Stimulated activated CD4-positive, alpha-beta T cell treated with anti-CD3 and anti-CD28 coated beads, Interleukin-1b, Interleukin-23, amount 100 ng/mL, for 1 hour (primary cell): ENCODE measurements at places on chromosomes 1 and 21.

- DNase-seq, result no peak
Observed at GRCh38 chr1:175514387-175514953, 228.9 kb downstream of the TNR start.

GRCh38 chr1:182575540-182576149 lies 13.4 kb downstream of the RNASEL start:
- no peak for DNase-seq

- DNase-seq, result no peak
Observed at GRCh38 chr1:53545663-53546408, 86.6 kb downstream of the DMRTB1 start.

DNA sequence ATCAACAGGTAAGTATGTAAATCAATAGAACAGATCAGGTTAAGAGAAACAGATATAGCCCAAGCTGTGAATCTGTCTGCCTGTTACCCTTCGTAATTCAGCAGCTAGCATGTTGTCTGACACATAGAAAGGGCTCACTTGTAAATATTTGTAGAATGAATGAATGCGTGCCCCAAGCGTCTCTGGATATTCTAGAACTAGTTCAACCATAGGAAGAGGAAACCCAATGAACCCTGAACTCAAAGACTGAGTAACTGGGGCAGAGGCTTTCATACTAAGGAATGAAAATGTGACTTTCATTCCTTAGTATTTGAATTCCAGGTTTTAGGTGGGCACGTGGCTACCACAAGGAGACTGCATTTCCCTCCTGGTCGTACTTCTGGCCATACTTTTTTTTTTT lies 60.1 kb upstream of the SMYD2 start:
- no peak for DNase-seq

DNA sequence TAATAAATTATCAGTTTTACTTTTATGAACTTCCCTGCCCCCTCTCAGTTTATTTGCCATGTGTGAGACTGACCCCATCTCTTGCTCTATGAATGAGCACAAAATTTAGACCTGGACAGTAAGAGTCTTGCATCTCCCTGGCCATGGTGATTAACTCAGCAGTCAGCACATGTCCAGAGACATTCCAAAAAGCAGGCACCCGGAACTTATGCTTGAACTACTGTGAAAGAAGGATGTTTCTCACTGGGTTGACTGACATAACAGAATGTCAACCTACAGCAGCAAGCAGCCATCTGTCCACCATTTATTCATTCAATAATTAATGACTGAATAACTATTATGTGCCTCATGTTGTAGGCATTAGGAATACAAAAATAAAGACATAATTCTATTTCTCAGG lies 11.3 kb upstream of the SEC16B start:
- DNase-seq, result no peak

DNA sequence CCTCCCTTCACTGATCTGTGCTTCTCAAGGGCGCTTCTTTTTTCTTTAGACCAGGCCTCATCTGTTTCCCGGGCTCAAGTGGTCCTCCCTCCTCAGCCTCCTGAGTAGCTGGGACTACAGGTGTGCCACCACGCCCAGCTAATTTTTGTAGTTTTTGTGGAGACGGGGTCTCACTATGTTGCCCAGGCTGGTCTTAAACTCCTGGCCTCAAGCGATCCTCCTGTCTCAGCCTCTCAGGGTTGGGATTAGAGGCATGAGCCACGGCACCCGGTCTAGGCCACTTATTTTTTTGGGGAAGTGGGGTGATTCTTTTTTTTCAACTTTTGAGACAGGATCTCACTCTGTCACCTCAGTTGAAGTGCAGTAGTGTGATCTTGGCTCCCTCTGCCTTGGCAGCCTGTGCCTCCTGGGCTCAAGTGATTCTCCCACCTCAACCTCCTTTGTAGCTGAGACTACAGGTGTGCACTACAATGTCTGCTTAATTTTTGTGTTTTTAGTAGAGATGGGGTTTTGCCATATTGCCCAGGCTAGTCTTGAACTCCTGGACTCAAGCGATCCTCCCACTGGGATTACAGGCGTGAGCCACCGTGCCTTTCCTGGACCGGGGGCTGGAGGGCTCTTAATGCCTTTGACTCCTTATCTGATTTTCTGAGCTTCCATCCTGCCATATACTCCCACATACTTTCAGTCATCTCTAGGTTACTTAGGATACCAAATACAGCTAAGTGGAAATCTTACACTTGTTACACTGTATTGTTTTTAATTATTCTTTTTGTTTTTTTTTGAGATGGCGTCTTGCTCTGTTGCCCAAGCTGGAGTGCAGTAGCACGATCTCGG lies 18.9 kb downstream of the MFAP2 start:
- DNase-seq, result no peak

DNA sequence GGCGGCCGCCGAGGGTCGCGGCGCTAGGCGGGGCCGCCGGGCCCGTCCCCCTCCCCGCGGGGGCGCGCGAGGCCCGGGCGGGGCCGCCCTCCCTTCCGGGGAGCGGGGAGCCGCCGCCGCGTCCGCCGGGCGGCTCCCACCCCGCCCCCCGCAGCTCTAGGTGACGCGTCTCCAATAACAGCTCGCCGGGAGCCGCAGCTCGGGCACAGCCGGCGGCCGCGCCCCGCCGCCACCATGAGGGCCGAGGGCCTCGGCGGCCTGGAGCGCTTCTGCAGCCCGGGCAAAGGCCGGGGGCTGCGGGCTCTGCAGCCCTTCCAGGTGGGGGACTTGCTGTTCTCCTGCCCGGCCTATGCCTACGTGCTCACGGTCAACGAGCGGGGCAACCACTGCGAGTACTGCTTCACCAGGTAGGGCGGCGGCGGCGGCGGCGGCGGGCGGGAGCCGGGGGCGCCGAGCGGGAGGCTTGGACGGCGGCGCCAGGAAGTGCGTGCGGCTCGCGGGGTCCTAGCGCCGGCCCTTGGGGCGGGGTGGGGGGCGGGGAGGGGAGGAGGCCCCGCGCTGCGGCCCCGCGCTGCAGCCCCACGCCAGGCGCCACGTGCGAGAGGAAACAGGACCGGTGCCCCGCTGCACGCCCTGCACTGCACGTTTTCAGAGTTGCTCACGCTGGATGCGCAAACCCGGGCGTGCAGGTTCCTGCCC lies at the start of gene SMYD2:
Gene SMYD2, plus strand, starts transcription at position 139 of the 699 bp plus-strand sequence. Its CDS starts 96 bp downstream, at position 235.
- peak; percentile 34 for DNase-seq

- no peak for DNase-seq
Observed at GRCh38 chr1:172941945-172942344, 108.8 kb downstream of the TNFSF18 start.

- no peak for DNase-seq
Observed at GRCh38 chr21:26801498-26801897, 43.7 kb downstream of the ADAMTS1 start.

- peak; percentile 14 for DNase-seq
Observed at GRCh38 chr1:151443846-151444782, 15.2 kb downstream of the POGZ start.

- DNase-seq, result no peak
Observed at GRCh38 chr1:5455056-5455455, 537.2 kb downstream of the NPHP4 start.

DNA sequence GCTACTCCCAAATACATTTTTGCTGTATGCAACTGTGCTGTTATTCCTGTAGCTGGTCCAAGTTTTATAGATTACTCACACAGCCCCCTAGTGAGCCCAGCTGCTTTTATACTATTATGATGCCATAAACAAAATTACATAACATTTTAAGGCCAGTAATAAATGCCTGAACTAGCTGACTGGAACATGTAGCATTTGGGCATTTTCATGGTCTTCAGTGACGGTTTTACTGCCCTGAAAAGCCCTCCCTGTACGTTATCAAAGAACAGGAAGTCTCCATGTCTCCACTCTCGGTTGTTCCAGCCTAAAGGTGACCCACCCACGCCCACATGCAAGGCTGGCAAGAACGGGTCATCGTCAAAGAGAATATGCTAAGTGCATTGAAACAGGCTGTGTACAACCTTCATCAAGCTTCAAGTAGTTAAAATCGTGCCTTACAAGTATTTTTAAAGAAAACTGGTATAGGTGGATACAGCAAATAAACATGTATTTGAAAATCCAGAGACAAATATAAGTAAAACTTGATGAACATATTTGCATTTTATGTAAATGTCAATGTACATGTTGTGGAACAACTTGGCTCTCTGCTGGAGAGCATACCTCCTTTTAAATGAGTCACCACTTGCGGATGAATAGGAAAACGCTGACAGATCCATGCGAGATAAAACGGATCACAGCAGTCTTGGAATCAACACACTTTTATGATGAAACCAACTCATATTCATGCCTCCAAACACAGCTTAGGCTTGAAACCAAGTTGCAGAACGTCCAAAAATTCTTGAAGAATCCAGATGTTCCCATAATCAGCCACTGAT lies 520.5 kb downstream of the SMYD3 start:
- DNase-seq, result no peak

GRCh38 chr1:248576260-248576980 lies 1.9 kb upstream of the OR2T34 start:
- no peak for DNase-seq

GRCh38 chr1:12658531-12659453 lies 14.9 kb downstream of the AADACL4 start:
- DNase-seq, result peak; percentile 33

- DNase-seq, result no peak
Observed at GRCh38 chr1:26913389-26913753, 404 bp downstream of the NR0B2 start.

DNA sequence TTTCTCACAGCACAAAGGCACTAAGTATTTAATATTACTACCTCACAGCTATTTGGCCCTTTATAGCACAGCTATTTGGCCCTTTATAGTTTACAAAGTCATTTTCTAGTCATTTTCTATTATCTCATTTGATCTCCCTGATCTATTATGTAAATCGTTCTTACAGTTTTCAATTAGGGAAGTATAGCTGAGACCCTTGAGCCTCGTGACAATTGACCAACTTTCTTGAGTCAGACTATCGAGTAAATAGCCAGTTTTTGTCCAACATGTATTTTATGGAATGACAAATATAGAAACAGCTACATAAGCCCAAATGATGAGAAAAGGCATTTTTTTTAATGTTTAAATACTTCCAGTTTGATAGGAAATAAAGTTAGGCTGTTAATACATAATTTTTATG lies 7.0 kb upstream of the ANGPTL1 start:
- DNase-seq, result no peak

DNA sequence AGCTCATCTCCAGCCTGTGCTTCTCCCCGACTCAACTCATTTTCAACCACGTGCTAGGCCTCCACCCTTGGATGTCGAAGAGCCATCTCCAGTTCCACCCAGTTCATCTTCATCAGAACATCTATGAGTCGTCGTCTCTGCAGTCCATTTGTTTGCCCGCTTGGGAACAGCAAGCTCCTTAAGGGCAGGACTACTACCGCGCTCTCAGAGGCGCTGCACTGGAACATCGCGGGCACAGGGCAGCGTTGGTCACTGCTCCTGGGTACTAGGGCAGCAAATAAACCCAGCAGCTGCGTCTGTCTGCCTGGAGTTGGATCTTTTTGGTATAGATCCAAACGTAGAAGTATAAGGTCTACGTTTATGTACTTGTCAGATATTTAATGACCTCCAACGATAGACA lies 478 bp upstream of the PRDM2 start:
- DNase-seq, result no peak

GRCh38 chr1:45359882-45360513 lies 19.8 kb upstream of the MUTYH start:
- no peak for DNase-seq

DNA sequence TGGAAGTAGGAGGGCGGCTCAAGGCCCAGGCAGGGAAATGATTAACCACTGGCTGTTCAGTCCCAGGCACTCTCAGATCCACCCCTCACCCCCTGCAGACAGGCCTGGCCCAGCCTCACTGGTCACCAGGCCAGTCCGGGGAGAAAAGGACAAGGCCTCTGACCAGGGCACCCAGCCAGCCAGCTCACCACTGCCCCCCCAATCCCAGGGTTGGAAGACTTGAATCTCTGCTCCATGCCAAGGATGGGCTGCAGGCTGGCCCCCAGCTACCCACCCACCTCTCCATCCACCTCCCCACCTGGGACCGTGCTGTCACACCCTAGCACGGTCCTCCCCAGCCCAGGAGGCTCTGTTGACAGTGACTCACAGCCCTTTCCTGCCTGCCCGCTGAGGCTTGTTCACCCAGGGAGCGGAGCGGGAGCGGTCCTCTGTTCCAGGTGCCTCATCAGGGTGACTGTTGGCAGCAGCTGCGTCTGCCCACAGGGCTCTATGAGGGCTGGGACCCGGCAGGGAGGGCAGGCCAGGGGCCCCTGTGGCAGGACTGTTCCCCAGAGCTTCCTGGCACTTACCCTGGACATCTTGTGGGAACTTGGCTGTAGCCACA lies 2.2 kb downstream of the LAD1 start:
- no peak for DNase-seq

DNA sequence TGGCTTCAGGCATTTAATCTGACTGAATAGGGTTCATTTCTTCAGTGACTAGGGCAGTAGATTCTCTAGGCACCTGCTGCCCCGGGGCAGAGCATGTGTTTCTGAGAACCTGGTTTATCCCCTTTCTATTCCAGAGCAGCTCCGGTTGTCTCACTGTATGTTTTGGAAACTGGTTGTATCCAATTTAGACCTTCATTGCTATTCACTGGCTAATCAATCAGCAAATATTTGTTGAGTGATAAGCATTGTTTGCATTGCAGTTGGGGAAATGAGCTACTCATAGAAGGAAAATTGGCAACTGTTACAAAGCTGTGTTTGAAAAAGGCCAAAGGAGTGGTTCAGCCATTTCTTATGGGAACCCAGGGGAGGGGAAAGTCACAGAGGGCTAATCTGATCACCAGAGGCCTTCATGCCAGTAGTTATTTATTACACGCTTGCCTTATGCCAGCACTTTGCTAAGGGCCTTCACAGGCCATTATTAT lies 2.9 kb downstream of the QSOX1 start:
- DNase-seq, result no peak

DNA sequence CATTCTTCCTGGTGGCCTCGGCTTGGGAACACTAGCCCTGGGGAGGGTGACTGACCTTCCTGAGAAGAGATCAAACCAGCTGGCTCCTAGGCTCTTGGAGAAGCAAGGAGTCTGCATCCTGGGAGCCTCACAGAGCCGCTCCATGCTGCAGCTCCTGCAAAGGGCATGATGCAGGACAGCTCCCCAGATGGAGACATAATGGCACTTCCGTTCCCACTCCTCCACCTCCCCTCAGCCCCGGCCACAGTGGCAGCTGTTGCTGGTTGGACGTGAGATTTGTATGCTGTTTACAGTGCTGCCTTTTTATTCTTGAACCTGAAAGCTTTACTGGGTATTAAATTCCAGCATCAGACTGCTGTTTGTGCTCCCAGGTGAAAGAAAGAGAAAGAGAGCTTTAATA lies 83.7 kb upstream of the CTTNBP2NL start:
- DNase-seq, result no peak

- no peak for DNase-seq
Observed at GRCh38 chr1:177130451-177130945, 34.0 kb downstream of the ASTN1 start.
